Stimulated activated CD4-positive, alpha-beta T cell treated with anti-CD3 and anti-CD28 coated beads, TNF-alpha, amount 100 ng/mL, for 24 hours (primary cell): ENCODE measurements at places on chromosomes 13 and 19.

- DNase-seq = no peak
Measured at GRCh38 chr13:110976785-110977184, 61.9 kb upstream of the ANKRD10 start.

DNA sequence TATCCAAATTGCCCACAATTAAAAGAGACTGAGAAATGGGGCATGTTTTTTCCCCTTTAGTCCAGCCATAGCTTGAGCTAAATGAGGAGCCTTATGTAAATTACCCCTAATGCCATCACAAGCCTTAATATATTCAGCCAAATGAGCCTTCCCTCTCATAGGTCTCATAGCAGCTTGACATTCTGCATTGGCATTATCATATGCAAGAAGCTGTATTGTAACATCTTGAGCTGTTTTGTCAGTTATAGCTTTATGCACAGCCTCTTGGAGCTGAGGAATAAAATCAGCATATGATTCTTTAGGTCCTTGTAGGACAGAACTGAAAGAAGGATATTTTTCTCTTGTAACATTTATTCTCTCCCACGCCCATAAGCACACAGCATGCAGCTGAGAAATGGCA, 153.2 kb downstream of the ZNF486 start:
- no peak for DNase-seq

DNA sequence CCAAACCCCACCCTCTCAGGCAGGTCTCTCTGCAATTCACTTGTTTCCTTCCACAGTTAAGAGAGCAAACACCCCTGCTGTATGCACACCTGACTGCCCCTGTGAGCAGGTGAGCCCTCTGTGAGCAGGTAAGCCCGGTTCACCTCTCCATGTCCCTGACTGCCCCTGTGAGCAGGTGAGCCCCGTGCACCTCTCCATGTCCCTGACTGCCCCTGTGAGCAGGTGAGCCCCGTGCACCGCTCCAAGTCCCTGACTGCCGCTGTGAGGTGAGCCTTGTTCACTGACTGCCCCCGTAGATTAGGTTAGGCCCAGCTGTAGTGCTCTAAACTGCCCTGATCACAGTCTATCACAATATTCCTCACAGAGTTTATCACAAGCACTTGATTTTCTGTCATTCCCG, 29.2 kb downstream of the TMTC4 start:
- no peak for DNase-seq

DNA sequence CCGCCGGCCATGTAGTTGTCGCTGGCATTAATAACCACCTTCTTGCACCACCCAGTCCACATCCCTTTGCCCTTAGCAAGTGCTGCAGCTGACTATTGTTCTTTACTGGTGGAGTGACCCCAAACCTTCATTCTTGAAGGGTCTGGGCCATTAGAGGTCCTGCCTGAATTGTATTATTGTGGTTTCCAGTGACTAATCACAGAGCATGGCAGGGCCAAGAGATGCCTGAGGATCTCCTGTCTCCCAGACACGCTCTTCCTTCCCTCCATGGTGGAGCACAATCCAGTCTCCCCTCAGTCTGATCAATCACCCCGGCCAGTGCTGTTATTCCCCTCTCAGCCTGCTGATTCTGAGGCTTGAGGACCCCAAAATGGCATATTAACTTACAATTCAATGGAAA, 39.0 kb downstream of the C1QTNF9 start:
- no peak for DNase-seq

- DNase-seq = no peak
Measured at GRCh38 chr13:97629601-97630272, 195.8 kb downstream of the RAP2A start.

DNA sequence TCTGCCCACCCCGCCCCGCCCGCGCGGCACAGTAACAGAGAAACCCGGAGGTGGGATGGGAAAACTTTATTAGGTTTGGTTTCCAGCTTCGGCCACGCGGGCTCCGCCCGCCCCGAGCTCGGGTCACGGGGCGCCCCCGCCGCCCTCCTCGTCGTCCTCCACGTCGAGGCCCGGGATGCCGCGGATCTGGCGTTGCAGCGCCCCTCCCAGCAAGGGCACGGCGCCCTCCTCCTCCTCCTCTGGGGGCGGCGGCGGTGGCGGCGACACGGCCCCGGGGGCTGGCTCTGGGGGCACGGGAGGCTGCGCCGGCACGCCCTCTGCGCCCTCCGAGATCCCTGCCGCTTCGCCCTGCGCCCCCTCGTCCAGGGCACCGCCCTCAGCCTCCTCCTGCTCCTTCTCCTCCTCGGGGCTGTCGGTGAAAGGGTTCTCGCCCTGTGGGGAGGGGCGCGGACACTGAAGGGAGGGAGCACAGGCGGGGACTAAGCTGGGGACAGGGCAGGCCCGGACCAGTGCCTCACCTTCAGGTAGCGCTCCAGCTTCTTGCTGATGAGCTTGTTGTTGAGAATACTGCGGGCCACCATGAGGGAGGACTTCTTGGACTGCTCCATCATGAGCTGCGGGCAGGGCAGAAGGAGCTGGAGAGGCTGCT, 536 bp upstream of the AKAP8 start:
- no peak for DNase-seq

- no peak for DNase-seq
Measured at GRCh38 chr19:279231-279630, 12.0 kb downstream of the PLPP2 start.

GRCh38 chr19:40256512-40256911, 28.6 kb downstream of the AKT2 start:
- DNase-seq = no peak

GRCh38 chr13:48231080-48231479, 1.9 kb upstream of the ITM2B start:
- no peak for DNase-seq

DNA sequence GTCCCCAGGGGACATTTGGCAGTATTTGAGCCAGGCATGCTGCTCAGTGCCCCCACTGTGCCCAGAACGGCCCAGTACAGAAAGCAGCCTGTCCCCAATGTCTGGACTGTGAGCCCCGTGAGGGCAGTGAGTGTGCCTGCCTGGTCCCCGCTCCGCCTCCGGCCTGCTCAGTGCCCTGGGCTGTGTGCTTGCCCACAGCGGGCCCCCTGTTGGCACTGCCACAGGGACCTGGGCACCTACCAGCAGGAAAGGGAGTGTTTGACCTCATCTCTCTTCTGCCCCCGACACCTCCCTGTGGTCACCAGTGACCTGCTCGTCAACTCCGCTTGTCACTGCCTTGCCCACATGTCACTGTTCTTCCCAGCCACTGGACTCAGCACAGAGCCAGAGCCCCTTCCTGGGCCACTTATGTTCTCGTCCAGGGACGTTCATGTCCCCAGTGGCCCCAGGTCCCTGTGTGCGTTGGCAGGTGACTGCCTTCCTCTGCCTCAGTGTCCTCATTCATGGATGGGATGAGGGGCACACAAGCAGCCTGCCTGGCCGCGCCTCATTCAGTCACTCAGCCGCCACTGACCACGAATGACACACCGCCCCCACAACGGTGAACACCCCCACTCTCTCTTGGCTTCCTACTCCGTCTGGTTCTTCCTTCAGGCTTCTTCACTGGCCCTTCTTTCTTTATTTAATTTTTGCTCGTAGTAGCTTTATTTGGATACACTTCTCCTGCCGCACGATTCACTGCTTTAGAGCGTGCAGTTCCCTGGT, 2.8 kb downstream of the FZR1 start:
- DNase-seq = no peak

GRCh38 chr19:5253406-5254110, 87.1 kb downstream of the PTPRS start:
- no peak for DNase-seq

GRCh38 chr19:49057636-49058234, at the start of gene CGB7:
Gene CGB7, minus strand, starts transcription at chr19:49057749. Its CDS starts 2,374 bp downstream, at chr19:49055375.
- DNase-seq = no peak
